ENCODE measurements at places on chromosomes 6 and 20.
A peak's percentile ranks its signal among the peaks of the same experiment; 100 is the strongest.

GRCh38 chr6:43290905-43291355 lies 7.1 kb upstream of the SLC22A7 start:
- H3K4me3 ChIP-seq, result no peak overlapping the region
- DNase-seq, result no peak
- no peaks in the 10 kb centered on the region for H3K27me3 ChIP-seq
- H3K27ac ChIP-seq, result no peak overlapping the region

- H3K27me3 ChIP-seq, result no peaks in the 10 kb centered on the region
- H3K4me3 ChIP-seq, result no peak overlapping the region
- no peak overlapping the region for H3K27ac ChIP-seq
These were observed 402.0 kb downstream of the MAFB start for GRCh38 chr20:40286975-40287531.

- H3K4me1 ChIP-seq, result no peaks in the 10 kb centered on the region
- no peak for DNase-seq
- H3K27me3 ChIP-seq, result peaks cover 2% of the 10 kb centered on the region
- H3K4me3 ChIP-seq, result no peak overlapping the region
- no peak overlapping the region for H3K27ac ChIP-seq
These were observed 45.4 kb downstream of the MYB start for GRCh38 chr6:135226537-135226936.

GRCh38 chr6:109118337-109118736 lies 23.0 kb downstream of the CEP57L1 start:
- H3K27ac ChIP-seq, result no peak overlapping the region
- no peak overlapping the region for H3K4me3 ChIP-seq

DNA sequence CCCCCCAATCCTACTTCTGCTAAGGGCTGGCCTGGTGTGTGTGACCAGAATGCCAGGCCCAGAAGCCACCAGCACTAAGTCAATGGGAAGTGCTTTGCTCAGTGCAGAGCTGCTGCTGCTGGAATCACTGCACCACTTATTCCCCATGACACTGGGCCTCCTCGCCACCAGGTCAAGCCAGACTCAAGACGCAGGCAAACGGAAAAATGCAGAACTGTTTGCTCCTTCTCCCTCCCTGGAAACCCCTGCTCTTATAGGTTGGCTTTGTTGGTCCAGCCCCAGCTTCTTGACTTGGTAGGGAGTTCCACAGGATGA lies 121.9 kb downstream of the PHACTR3 start:
- peaks cover 3% of the 10 kb centered on the region for H3K27me3 ChIP-seq
- no peak overlapping the region for H3K4me3 ChIP-seq
- no peaks in the 10 kb centered on the region for H3K36me3 ChIP-seq
- H3K4me1 ChIP-seq, result no peaks in the 10 kb centered on the region

- H3K27ac ChIP-seq, result no peak within 1 kb of the TSS
- H3K27me3 ChIP-seq, result no peaks in the 10 kb centered on the region
- no peaks in the 10 kb centered on the region for H3K36me3 ChIP-seq
- no peak for DNase-seq
- H3K4me3 ChIP-seq, result peak within 1 kb of the TSS; percentile 48
These were observed at the start of gene PPP1R3G for GRCh38 chr6:5084781-5085647. TSS of gene PPP1R3G (plus strand) at chr6:5085341. CDS start at chr6:5085486, 145 bp downstream.

All from Panc1 (cell line).